Fibroblast of lung (primary cell): ENCODE measurements at places on chromosomes 5 and 9. TPM values are rescaled to one million over a fixed set of nuclear protein-coding genes. Genes with fewer than 3 reads are reported as not detected.

Gene STPG3
- not detected in 2 replicates for total RNA-seq

Gene CCNG1
- 449 and 600 TPM in 2 replicates for total RNA-seq

Gene GFI1B
- under 0.01 TPM in 1 of 2 replicates, not detected in the other for total RNA-seq

Gene IFNA2
- not detected in 2 replicates for total RNA-seq

Gene INSL6
- not detected in 2 replicates for total RNA-seq

Gene FBXL7
- 3.3 and 6.4 TPM in 2 replicates for total RNA-seq

Gene LCN10
- not detected in 2 replicates for total RNA-seq

Gene RAD17
- total RNA-seq, result 20.5 and 30.1 TPM in 2 replicates

Gene ACTL7A
- total RNA-seq, result not detected in 2 replicates

Gene PFN3
- total RNA-seq, result not detected in 2 replicates

Gene PDCD1LG2
- total RNA-seq, result 4.9 and 6.9 TPM in 2 replicates

Gene TXN
- 212 and 355 TPM in 2 replicates for total RNA-seq

Gene THG1L
- total RNA-seq, result 37.3 and 42.4 TPM in 2 replicates

Gene TAF11L14
- total RNA-seq, result not detected in 2 replicates

Gene NTRK2
- total RNA-seq, result 0.26 and 0.66 TPM in 2 replicates

Gene PPP3R2
- not detected in 2 replicates for total RNA-seq

Gene WDR36
- 55.8 and 56.8 TPM in 2 replicates for total RNA-seq

Gene UTP15
- total RNA-seq, result 17.0 and 20.8 TPM in 2 replicates

Gene TYRP1
- total RNA-seq, result 0.17 TPM in 1 of 2 replicates, not detected in the other

Gene TIMD4
- total RNA-seq, result not detected in 2 replicates

Gene ITK
- 0.17 TPM in 1 of 2 replicates, not detected in the other for total RNA-seq

Gene SLC34A1
- total RNA-seq, result not detected in 2 replicates

Gene WNK2
- total RNA-seq, result under 0.01 TPM in 1 of 2 replicates, not detected in the other

Gene ETF1
- 117 and 118 TPM in 2 replicates for total RNA-seq

Gene ADAMTS2
- 16.2 and 27.0 TPM in 2 replicates for total RNA-seq

Gene LTC4S
- total RNA-seq, result 0.83 and 4.1 TPM in 2 replicates

Gene BAAT
- total RNA-seq, result not detected in 2 replicates

Gene TMEM171
- under 0.01 and 0.83 TPM in 2 replicates for total RNA-seq

Gene EDIL3
- total RNA-seq, result 9.2 and 12.1 TPM in 2 replicates

Gene ANKHD1
- total RNA-seq, result 56.8 and 74.5 TPM in 2 replicates

Gene NOXA1
- total RNA-seq, result 0.66 and 0.77 TPM in 2 replicates

Gene AHRR
- 6.2 and 26.4 TPM in 2 replicates for total RNA-seq

Gene SH3GL2
- under 0.01 and 0.17 TPM in 2 replicates for total RNA-seq

Gene NR2F1
- total RNA-seq, result 63.7 and 90.8 TPM in 2 replicates

Gene GFPT2
- 19.3 and 26.7 TPM in 2 replicates for total RNA-seq

Gene GDA
- total RNA-seq, result under 0.01 TPM in 1 of 2 replicates, not detected in the other

Gene ROPN1L
- total RNA-seq, result 0.17 and 0.26 TPM in 2 replicates

Gene NIM1K
- total RNA-seq, result 7.7 and 14.7 TPM in 2 replicates

Gene IFNA13
- not detected in 2 replicates for total RNA-seq

Gene MYMK
- not detected in 2 replicates for total RNA-seq

Gene LECT2
- not detected in 2 replicates for total RNA-seq

Gene WWC1
- 2.5 and 4.9 TPM in 2 replicates for total RNA-seq

Gene LOX
- total RNA-seq, result 33.4 and 81.9 TPM in 2 replicates

Gene GABRG2
- total RNA-seq, result under 0.01 TPM in 1 of 2 replicates, not detected in the other

Gene TSSK1B
- total RNA-seq, result under 0.01 and 0.50 TPM in 2 replicates

Gene SYK
- not detected in 2 replicates for total RNA-seq

Gene ANKRD18B
- total RNA-seq, result under 0.01 and 0.17 TPM in 2 replicates

Gene MOB3B
- total RNA-seq, result under 0.01 TPM in 2 replicates

Gene NUP214
- 8.7 and 12.2 TPM in 2 replicates for total RNA-seq
